SHP77 (cell line): ENCODE measurements at places on chromosomes 5 and 9.

GRCh38 chr9:93132946-93133680, 938 bp downstream of the NINJ1 start:
- DNase-seq: no peak

- DNase-seq: no peak
These were observed 39.0 kb downstream of the PRKACG start for GRCh38 chr9:68974901-68975300.

DNA sequence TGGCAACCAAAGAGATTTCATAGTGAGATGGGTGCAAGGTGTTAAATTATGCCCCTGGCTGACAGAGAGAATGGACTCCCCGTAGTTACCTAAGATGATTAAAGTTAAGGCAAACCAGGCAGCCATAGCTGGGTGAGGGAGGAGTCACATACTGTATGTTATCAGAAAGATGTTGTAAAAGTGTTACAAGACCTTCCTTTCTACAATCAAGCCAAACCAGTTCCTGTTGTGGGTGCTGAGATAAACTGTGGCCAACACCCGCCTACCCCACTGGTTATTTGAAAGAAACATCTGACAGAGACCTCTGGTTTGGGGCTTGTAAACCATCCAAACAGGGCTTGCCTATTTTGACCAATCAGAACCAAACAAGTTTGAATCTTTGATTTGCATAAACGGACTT, 684.7 kb upstream of the NUDT12 start:
- DNase-seq: no peak

GRCh38 chr9:136043441-136043991, 51.6 kb downstream of the NACC2 start:
- DNase-seq: no peak

DNA sequence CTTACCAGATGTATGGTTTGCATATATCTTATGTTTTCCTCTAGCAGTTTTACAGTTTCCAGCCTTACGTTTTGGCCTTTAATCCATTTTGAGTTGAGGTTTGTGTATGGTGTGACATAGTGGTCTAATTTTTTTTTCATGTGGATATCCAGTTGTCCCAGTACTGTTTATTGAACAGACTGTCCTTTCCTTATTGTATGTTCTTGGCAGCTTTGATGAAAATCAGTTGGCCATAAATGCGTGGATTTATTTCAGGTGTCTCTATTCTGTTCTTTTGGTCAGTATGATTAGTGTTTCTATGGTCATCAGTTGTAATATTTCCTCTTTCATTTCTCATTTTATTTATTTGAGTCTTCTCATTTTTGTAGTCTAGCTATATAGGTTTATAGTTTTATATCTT, 42.4 kb downstream of the SRFBP1 start:
- DNase-seq: no peak

DNA sequence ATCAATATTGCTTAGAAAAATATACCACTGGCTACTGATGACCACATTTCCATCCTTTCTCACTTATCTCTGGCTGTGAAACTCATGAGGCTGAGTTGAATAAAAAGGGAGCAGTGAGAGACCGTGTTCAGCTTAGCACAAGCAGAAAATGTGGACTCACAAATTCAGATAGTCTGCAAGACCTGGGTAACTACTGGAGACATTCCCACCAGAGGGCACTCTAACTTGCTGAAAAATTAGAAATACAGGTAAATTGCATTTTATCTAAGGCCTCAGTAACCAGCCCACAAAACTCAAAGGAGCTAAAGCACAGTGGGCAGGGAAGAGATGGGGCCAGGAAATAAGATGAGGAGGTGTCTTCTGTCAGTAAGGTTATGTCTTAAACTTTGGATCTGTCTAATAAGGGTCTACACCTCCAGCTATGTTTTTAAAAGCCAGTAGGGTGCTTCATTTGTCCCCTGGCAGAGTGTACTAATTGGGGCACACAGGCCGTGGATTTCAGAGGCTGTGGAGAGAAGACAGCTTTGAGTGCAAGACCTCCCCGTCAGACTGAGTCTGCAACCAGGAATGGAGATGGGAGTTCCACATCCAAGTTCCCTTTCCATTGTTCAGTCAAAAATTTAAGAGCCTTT, 8.7 kb upstream of the NDUFB6 start:
- peak; percentile 28 for DNase-seq

DNA sequence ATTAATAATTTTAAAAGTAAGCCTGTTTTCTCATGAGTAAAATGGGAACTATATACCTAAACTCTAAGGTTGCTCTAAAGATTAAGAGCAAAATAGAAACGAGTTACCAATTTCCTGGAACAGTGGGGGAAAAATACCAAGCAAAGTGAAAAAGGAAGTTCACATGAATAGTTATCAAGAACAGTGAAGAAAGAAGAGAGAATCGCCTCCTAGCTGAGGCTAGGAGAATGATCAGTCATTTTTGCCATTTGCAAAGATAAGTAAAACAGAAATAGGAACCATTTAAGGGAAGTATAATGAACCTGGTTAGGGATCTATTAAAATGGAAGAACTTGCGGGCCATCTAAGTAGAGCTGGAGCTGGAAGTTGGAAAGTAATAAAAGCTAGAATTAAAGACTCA, 50.7 kb downstream of the P4HA2 start:
- DNase-seq: no peak
